Ovary (tissue), 10 donors: ENCODE measurements at places on chromosomes 13 and 19. TPM values are rescaled to one million over a fixed set of nuclear protein-coding genes. Genes with fewer than 3 reads are reported as not detected.

DNA sequence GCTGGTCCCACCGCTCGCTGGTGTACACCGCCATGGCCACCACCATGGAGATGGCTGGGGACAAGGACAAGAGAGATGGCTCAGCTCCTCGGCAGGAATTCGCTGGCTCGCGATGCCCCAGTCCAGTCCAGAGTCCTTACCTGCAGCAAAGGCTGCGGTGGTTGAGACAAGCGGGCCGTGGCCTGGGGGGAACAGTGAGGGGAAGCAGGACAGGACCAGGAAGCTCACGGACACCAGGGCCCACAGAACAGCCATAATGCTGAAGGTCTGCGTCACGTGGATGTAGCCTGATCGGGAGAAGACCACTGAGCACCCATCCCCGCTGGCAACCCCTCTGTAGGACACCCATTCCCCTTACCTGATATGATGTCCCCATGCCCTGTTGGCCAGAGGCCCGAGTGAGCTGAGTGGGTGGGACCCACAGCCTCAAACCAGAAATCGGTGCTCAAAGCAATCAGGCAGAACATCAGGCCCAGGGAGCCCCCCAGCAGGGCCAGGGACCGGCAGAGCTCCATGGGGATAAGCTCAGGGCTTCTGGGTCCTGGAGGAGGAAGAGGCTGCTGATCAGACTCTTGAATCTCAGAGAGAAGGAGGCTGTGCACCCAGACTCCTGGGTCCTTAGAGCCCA, 319 bp downstream of the NKG7 start:
- DNase-seq: no peak

DNA sequence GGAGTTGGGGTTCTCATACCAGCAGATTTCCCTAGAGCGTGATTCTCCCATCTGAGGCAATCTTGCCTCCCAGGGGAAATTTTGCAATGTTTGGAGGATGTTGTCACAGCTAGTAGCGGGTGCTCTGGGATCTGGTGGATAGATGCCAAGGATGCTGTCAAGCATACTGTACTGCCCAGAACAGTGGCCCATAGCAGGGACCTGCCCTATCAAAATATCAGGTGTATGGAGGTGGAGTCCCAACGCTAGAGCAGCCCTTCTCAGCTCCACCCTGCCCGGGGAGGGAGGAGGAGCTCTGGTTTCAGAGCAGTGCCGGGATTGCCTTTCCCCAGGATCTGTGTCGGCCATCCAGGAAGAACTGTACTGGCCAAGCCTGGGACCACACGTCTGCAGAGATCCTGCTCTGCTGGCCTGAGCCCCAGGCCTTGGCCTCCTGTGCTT, 10.9 kb upstream of the QTRT1 start:
- DNase-seq: no peak

- peak; percentile 96 for DNase-seq
These were observed 7.9 kb downstream of the MLLT1 start for GRCh38 chr19:6271721-6272410.

DNA sequence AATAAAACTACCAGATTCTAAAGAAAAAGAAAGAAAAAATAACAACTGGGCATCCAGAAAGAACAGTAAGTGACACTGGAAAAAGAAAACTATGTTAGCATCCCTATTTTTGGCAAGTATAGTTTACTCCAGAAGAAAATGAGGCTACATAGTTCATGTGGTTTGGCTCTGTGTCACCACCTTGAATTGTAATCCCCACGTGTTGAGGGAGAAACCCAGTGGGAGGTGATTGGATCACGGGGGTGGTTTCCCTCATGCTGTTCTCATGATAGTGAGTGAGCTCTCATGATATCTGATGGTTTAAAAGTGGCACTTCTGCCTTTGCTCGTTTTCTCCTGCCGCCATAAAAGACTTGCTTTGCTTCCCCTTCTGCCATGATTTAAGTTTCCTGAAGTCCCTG, 76.9 kb downstream of the ITGBL1 start:
- no peak for DNase-seq

SPRED3 gene
- polyA plus RNA-seq: 0.60 TPM

OR7C1 gene
- polyA plus RNA-seq: not detected

DNA sequence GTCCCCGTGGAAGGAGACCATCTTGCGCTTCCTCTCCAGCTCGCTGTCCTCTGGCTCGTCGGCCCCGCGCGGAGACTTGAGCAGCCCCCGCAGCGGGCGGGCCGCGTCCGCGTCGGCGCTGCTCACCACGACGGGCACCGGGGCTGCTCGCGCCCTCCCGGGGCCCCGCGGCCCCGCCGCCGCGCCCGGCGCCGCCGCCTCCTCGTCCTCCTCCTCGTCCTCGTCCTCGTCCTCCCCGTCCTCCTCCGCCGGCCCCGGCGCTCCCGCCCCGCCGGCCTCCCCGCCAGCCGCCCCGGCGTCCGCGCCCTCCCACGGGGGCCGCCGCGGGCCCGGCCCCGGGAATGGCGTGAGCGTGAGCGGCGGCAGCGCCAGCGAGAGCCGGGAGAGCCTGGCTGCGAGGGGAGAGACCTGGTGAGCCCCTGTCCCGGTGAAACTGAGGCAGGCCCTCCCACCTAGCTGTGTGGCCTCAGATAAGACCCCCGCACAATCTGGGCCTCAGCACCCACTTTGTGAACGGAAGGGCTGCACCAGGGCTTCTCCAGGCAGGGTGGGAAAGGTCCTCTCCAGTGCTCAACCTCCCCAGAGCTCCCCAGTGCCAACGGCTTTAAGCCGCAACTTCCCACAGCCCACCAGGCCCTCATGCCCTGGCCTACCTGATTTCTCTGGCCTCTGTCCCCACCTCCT, 17.8 kb downstream of the LMTK3 start:
- no peak for DNase-seq

- DNase-seq: no peak
These were observed at the start of gene ALOX5AP for GRCh38 chr13:30735025-30735871. ALOX5AP (plus strand) TSS chr13:30735543; CDS start chr13:30735606, 63 bp downstream.

- DNase-seq: no peak
These were observed 115.1 kb upstream of the CACNA1A start for GRCh38 chr19:13621413-13621812.

DNA sequence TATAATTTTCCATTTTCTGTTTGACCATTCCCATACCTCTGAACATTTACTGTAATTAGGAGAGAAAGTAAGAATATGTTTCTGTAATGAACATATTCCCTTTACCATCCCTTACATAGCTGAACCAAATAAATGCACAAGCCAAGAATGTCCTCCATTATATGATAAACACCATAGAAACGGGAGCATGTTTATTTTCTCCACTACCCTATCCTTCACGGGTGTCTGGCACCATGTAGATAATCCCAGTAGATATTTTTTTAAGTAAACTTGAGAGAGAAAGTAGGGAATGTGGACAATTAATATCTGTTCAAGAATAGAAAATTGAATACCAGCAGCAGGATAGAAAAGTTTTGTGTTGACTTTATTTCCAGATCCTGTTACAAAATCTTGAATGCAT, 928.4 kb downstream of the EFNB2 start:
- no peak for DNase-seq

GRCh38 chr19:42053037-42053935, 16.7 kb downstream of the GRIK5 start:
- no peak for DNase-seq

GRCh38 chr19:53942001-53942786, 20.5 kb upstream of the CACNG8 start:
- no peak for DNase-seq

- no peak for DNase-seq
These were observed 8.2 kb downstream of the ZDHHC20 start for GRCh38 chr13:21450936-21451335.

RFPL4AL1 gene
- polyA plus RNA-seq: not detected

GRCh38 chr19:9672893-9673292, 2.0 kb downstream of the ZNF562 start:
- no peak for DNase-seq

DNA sequence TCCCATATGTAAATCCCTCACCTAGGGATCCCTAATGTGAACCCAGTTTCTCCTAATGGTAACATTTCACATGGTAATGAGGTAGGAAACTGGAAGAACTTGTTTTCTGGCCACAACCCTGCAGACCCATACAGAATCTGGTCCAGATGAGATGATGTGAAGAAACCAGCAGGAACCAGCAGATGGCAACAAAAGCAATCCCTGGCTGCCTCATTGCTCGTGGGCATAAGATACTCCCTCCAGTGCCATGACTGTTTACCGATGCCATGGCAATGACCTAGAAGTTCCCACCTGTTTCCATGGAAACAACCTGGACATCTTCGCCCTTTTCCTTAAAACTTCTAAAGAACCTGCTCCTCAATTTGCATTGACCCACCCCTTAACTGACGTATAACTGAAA, 1.4 kb upstream of the CD209 start:
- no peak for DNase-seq

- DNase-seq: no peak
These were observed 5.5 kb upstream of the PTOV1 start for GRCh38 chr19:49845414-49845813.

GRCh38 chr19:28429356-28429755, 783.6 kb downstream of the UQCRFS1 start:
- DNase-seq: no peak

PRTN3 gene
- not detected for polyA plus RNA-seq

ATP4A gene
- 0.02 TPM for polyA plus RNA-seq

DNA sequence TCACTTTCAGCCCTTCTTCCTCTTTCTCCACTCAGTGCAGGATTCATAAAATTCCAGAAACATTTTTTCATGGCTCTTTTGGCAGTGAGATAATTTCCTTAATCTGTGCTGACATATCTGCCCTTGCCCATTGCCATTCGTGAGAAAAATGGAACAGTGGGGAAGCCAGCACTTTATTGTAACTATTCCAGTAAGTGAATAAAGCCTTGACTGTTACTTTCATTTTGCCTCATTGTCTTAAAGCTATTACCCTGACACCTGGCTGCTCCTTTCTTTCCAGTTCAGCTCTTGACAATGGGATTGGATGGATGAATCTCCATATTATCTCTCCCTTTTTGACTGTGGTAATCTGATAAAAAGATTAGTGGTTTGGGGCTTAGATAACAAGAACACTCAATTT, 1068.1 kb upstream of the PCDH20 start:
- DNase-seq: no peak

DNA sequence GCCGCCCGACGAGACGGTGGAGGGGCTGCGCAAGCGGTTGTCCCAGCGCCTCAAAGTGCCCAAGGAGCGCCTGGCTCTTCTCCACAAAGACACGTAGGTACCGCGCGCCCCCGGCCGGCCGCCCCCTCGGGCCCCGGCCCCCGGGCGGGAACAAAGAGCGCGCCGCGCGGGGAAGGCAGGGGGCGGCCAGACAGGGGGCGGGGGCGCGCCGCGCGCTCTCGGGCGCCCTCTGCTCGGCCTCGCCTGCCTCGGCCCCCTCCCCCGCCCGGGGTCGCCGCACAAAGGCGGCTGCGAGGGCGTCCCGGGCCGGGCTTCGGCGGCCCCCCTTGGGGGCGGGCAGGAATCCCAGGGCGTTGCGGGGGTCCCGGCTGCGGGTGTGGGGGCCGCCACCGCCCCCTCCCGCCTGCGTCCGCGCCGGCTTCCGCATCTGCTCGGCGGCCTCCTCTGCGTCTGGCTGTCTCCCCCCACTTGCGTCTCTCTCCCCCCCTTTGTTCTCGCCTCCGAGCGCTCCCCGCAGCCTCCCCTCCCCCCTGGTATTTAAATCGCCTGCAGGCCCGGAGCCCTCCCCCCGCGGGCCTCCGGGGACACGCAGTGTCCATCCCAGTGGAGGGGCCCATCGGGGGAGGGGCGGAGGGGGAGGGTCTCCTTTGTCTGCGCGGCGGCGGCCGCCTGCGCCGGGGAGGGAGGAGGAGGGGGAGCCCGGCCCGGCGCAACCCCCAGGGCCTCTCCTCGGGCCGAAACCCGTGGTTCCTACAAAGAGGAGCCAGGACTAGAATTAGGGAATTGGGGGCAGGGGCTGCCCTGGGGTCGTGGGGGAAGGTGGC, 2.3 kb downstream of the MIDN start:
- peak; percentile 78 for DNase-seq

GRCh38 chr13:27261396-27261795, 9.2 kb upstream of the RASL11A start:
- DNase-seq: no peak

C3 gene
- 430 TPM for polyA plus RNA-seq

GRCh38 chr19:10517361-10517759, at the start of gene S1PR5:
S1PR5 (minus strand) TSS chr19:10517447; CDS start chr19:10515011, 2,436 bp downstream.
- no peak for DNase-seq

GRCh38 chr19:17654993-17655392, 33.2 kb downstream of the UNC13A start:
- DNase-seq: no peak

GRCh38 chr19:33832633-33833032, 36.0 kb downstream of the KCTD15 start:
- no peak for DNase-seq

ZNF846 gene
- polyA plus RNA-seq: 20.3 TPM

CYP4F12 gene
- polyA plus RNA-seq: 8.9 TPM

ZNF888 gene
- polyA plus RNA-seq: 3.3 TPM

ACER1 gene
- 0.35 TPM for polyA plus RNA-seq

DNA sequence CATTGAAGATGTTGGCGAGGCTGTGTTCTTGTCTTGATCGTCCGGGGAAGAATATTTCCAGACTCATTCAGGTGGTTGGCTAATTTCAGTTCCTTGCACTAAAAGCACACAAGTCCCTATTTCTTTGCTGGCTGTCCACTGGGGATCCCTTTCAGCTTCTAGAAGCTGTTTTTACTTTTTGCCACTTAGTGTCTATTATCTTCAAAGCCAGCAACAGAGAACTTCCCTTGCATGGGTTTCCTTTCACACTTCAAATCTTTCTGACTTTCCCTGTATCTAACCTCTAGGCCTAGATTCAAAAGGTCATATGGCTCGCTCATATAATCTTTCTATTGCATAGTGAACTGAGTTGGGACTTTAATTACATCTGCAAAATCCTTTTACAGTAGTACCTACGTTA, 215.3 kb upstream of the PCDH9 start:
- no peak for DNase-seq

GRCh38 chr19:39168258-39169142, 28.3 kb upstream of the NCCRP1 start:
- no peak for DNase-seq

PRRG2 gene
- polyA plus RNA-seq: 0.65 TPM

SSC5D gene
- polyA plus RNA-seq: 11.4 TPM

SYT3 gene
- polyA plus RNA-seq: 0.10 TPM

DNA sequence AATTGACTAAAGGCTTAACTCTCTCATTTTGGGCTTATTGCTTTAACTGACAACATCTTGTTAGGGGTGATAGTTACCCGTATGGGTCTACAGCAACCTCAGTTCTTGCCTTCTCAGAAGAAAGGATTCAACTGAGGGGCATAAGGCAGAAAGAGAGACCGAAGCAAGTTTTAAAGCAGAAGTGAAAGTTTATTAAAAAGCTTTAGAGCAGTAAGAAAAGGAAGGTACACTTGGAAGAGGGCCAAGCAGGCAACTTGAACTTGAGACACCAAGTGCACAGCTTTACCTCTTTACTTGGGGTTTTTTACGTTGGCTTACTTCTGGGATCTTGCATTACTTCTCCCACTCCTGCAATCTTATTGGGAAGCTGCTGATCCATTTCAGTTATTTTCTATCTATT, 246.9 kb upstream of the PRR20A start:
- no peak for DNase-seq

GRCh38 chr13:72198042-72198441, 331.0 kb upstream of the DACH1 start:
- no peak for DNase-seq

- DNase-seq: no peak
These were observed 18.4 kb downstream of the NLRP13 start for GRCh38 chr19:55913643-55914268.
